Effector CD8-positive, alpha-beta T cell (primary cell): ENCODE measurements at places on chromosomes 2 and 18.
A peak's percentile ranks its signal among the peaks of the same experiment; 100 is the strongest.

GRCh38 chr2:17879913-17880274 is 1.4 kb downstream of the KCNS3 start:
- no peak for DNase-seq

GRCh38 chr2:46500801-46501200 is 21.4 kb downstream of the TMEM247 start:
- no peak for DNase-seq

DNA sequence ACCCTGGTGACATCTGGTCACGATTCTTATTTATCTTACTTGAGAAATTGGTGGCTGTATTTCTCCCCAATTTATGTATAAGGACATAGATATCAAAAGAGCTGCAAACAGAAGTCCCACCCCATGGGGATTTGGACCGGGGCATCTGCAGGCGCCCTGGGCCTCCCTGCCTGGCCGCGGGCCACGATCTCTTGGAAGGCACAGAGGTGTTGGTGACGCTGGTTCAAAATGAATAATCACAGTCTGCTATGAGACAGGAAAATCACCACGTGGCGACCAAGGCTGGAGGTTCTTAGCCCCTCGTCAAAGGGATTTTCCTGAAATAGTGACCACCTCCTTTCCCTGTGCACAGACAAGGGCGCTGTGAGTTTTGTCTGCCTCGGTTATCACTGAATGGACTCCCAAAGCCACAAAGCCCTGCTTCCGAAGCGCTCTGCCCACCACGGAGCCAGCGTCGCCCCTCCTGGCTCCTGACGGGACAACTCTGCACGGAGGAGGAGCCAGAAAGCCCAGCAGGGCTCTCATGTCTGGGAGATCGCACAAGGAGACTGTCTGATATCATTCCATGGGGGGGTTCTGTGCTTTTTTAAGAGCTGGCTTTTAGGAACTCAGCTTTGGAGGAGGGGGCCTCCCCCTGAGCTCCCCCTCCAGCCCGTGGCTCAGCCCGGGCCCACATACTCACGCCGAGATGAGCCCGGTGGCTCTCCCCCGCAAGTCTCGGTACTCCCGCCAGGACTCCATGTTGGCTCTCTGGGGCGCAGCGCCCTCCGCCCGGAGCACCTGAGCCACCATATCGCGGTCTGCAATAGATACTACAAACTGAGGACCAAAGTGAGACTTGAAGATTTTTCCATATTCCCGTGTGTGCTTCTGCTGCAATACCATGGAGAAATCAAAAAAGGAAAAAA is 14.6 kb downstream of the CYP27C1 start:
- no peak for DNase-seq

DNA sequence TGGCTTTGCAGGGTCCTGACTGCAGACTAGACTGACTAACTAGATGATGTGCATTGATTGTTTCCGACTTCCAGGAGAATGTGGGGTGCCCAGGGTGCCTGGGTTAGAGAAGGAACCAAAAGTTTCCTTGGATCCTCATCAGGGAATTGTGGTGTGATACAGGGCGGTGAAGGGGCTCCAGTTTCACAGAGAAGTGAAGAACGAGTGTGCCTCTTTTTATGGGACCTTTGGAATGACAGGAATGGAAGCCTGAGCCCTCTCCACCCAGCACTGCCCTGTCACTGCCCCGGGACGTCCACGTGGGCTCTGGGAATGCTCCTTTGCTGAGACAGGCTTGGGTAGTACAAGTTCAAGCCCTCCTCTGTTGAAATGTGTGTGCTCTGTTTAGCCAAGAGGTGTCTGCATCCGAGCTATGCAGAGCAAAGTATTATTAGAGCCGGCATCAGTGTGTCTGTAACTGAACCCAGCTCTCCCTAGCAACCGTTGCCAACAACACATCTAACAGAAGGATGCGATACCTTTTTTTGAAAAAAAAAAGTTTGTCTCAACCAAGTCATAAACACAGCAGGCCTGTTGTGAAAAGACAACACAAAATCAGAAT is 183.6 kb downstream of the SMAD7 start:
- DNase-seq, result no peak

DNA sequence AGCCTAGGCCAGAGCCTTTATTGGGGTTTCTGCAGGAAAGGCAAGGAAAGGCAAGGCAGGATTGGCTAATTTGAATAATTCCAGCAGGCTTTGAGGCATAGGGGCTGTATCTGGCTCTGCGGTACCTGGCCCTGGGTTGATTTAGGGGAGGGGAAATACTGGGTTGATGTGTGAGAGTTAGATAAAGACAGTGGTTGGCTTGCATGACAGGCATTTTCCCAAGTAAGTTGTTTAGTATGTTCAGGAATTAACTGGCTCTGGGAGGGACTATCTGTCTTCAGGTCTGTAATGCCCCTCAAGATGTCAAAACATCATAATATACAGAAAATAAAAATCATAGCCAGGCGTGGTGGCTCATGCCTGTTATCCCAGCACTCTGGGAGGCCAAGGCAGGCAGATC is 98.7 kb downstream of the UBR3 start:
- no peak for DNase-seq

DNA sequence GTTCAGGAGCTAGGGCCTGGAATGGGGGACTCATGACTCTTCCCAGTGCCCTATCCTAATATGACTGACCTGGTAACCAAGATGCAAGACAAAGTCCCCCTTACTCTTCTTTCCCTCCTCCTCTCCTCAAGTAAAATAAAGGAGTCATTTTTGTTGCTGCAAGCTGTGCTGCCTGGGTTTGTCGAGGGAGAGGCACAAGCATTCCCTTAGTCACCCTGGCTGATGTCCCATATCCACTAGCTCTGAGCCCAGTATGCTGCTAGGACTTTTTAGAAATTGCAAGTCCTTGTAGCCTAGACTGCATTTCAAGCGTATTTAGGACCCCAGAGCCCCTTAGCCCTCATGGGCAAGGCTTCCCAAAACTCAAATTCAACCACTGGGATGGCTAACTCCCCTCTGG is 338.5 kb upstream of the SETBP1 start:
- no peak for DNase-seq

DNA sequence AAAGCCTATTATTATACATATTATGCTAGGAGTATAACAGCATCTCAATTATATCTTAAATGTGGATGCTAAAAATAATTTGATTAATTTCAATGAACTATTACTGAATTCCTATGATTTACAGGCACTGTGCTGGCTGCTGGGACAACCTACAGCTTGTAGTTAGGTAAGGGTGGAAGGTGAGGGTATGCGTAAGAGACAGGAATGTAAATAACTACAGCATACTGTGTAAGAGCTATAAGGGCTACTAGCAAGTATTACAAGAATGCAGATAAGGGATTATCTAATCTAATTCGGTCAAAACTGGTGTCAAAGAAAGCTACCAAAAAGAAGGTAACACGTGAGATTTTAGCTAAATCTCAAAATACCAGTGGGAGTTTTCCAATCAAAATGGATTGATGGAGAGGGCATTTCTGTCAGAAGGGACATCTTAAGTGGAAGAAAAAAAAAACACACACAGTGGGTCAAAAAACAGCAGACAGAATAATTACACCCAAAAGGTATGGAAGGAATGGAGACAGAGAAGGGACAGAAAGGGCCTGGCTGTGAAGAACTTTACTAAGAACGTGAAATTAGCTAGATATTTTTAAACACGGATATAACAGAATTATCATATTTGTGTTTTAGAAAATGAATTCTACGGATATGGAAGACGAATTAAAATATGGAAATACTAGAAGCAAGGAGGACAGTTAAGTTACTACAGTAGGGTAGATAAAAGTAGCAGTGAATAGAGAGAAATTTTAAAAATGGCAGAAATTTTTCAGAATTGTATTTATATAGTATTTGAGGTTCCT is 47.1 kb downstream of the STRN start:
- no peak for DNase-seq

DNA sequence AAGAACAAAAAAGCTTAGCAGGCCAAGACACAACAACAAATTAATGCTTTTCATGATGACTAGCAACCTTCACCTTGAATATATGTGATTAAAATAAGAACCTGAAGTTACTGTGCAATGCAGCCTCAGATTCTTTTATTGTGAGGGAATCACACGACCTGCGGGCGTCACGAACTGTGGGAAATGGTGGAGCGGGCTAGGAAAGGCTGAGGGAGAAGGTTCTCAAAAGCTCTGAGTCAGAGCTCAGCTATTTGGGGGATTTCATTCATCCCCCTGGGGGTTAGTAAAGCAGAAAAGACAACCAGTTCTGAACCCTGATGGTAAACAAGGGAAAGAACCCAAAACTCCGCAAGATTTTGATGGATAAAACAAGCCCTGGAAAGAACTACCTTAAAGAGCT is 89.3 kb upstream of the NCKAP5 start:
- no peak for DNase-seq

DNA sequence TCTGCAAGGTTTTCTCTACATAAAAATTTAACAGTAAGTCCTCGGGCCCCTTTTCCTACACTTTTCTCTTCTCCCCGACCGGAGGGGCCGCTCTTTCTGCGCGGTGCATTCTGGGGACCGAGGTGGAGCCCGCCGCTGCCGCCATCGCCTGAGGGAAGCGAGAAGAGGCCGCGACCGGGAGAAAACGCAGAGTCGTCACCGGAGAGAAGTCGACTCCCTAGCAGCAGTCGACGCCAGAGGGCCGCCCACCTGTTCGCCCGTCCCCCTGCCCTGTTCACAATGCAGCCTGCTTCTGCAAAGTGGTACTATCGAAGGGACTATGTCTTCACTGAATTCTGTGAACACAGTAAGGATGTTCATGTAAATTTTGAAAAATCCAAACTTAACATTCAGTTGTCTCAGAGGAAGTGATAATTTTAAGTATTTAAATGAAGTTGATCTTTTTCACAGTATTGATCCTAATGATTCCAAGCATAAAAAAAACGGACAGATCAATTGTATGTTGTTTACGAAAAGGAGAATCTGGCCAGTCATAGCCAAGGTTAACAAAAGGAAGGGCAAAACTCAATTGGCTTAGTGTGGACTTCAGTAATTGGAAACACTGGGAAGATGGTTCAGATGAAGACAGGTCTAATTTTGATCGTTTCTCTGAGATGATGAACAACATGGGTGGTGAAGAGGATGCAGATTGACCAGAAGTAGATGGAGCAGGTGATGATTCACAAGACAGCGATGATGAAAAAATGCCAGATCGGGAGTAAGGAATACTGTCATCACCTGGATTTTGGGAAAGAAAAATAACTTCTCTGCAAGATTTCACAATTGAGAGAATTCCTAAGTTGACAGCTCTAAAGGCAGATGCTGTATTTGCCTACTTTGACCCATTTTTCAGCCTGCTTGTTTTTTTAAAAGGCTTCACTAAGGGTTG is 55.8 kb downstream of the ASXL2 start:
- peak; percentile 39 for DNase-seq

DNA sequence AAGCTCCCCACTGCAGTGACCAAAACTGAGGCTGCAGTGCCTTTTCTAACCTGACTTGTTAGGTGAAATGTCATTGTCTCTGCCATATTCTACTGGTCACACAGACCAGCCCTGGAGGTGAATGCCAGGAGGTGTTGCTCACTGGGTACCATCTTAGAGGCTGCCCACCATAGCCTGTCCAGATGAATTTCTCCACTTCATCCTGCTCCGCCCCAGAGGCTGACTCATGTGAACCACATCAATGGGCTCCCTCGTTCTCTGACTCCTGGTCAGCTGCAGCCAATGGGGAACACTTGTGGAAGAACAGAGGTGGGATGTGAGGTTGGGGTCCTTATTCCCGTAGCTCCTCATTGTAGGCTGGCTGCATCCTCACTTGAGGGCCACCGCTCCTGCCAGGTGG is 3.4 kb upstream of the NARS1 start:
- no peak for DNase-seq

DNA sequence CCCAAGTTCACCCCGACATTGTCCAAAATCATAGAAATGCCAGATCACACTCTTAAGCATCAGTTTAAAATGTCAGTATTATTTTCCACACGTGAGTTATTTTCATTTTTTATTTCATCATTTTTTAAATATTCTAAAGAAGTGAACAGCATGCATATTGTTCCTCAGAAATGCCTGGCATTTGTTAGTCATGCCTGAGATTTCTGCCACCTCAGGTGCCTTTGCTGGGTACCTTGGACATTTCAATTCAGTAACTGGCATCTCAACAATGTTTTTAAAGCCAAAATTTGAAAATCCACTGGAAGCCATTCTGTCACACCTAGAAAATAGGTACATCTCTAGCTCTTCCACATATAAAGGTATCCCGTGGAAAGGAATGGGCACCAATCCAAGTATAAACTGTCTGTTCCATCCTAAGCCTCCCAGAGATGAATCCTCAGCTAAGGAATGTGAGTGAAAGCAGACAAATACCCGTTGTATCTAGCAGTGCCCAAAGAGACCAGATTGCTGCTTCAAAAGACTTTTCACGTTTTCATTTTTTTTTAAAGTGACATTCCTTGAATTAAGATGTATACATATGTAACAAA is 159.8 kb downstream of the ZNF385B start:
- DNase-seq, result no peak

DNA sequence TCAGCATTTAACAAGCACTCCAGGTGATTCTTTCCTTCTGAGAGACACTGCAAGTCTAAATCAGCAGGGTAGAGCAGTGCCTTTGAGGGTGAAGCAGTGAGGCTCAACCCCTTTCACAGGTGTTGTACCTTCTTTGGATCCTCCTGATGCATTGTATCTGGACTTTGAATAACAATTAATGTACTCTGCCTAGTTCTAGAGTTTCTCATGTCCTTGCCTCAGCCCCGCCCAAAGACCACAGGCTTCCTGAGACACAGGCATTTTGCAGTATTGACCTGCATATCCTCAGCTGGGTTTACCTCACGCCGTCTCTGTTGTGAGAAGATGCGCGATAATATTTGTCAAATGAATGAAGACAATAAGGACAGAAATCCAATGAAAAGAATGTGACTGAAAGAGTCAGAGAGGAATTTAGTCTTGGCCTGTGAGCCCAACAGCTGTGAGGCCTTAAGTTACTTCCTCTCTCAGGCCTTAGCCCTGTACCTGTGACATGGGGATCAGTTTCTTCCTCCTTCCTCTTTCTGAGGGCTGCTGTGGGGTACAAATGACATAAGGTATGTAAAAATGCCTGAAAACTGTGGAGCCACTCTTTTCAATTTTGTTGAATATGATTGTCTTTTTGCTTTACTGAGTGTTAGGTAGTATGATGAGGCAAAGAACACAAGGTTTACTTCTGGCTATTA is 43.7 kb downstream of the WIPF1 start:
- no peak for DNase-seq

- no peak for DNase-seq
Observed at GRCh38 chr2:20352230-20352578, 1.6 kb upstream of the PUM2 start.

GRCh38 chr2:24073816-24074215 is 2.3 kb downstream of the SF3B6 start:
- no peak for DNase-seq

DNA sequence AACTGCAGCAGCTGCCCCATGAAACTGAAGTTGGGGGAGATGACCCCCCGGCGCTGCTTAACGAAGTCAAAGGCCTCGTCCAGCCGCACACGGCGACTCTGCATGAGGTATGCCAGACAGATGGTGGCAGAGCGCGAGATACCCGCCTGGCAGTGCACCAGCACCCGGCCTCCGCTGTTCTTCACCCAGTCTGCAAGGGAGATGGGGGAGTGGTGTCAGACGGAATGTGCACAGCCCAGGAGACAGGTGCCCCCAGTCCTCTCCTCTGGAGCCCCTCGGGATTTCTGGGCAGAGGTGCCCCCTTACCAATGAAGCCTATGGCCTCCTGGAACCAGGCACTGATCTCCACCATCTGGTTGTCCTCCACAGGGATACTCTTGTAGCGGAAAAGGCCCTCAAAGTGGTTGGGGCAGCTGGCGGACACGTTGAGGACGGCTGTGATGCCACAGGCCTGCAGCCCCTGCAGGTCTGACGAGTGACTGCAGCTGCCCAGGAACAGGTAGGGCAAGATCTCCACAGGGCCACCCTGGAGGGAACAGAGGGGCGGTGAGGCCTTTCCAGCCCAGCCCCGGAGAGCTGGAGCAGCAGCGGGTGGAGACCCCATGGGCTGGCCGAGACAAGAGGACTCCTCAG is 1.3 kb downstream of the DUSP2 start:
- DNase-seq, result no peak

GRCh38 chr2:164384434-164384833 is 236.8 kb downstream of the GRB14 start:
- DNase-seq, result no peak
